ENCODE measurements at places on chromosomes 1 and 21. TPM values are rescaled to one million over a fixed set of nuclear protein-coding genes. Genes with fewer than 3 reads are reported as not detected.
A peak's percentile ranks its signal among the peaks of the same experiment; 100 is the strongest.

- no peak for DNase-seq
Measured at GRCh38 chr1:185300152-185300551, 16.9 kb downstream of the IVNS1ABP start.

Gene TSPAN1
- total RNA-seq, result 1,136 TPM

DNA sequence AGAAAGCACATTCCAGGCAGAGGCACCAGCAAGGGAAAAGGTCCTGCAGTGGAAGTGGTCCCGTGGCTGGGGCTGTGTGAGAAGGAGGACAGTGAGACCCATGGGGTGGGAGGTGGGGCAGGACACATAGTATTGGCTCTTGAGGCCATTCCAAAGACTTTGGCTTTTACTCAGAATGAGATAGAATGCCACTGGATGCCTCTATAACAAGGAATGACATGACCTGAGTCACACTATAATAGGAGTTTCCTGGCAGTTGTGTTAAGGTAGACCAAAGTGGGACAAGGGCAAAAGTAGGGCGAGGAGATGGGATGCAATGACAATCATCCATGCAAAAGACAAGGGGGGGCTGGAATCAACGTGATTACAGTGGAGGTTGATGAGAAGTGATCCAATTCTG lies 24.7 kb upstream of the LAMC2 start:
- DNase-seq, result no peak

DNA sequence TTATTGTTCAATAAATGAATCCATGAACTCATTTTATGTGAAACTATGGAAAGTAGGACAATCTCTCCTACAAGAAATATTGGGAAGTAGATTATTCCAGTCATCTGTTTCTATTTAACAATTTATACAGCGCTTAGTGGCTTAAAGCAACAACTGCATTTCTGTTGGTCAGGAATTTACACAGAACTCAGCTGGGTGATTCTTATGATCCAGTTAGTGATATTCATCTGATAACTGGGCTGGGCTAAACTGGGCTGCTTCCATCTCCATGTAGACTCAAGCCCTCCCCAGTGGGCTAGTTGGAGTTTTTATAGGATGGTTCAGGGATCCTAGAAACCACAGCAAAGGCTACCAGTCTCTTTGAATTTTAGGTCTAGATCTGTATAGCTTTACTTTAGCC lies 497.9 kb upstream of the NEGR1 start:
- no peak for DNase-seq

DNA sequence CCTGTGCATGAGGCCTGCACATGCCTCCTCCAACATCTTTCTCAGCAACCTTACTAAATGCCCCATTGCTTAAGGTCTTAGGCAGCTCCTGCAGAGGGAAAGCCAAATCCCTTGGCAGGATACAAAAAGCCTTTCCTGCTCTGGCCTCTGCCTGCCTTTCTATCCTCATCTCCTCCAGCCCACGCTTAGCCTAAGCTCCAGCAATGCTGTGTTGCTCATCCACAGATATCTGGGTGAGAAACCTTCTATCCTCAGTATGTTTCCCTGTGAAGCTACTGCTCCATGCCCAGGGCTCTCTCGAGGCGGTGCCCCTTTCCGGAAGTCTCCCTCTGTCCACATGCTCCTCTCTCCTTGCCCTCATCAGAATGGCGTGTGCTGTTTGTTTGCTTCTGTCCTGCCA lies 37.0 kb upstream of the CCSAP start:
- DNase-seq, result no peak

DNA sequence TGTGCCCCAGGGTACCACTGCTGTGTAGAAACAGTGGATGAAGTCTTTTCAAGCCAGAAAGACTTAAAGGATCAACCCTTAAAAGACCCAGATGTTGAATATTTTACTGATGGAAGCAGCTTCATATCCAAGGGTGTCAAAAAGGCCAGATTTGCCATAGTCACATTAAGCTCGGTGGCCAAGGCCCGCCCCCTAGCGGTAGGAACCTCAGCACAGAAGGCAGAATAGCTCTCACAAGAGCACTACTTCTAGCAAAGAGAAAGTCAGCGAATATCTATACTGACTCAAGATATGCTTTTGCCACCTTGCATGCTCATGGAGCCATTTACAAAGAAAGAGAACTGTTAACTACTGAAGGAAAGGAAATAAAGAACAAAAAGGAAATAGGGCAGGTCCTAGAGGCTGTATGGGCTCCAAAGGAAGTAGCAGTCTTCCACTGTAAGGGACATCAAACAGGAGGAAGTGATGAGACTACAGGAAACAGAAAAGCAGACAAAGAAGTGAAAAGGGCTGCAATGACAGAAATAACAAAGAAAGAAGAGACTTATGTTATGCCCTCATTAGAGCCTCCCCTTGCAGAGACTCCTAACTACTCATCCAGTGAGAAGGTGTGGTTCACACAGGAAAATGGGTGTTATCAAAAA lies 90.5 kb downstream of the LIPI start:
- DNase-seq, result peak; percentile 49

Measured in colonic mucosa (tissue), 4 donors.